Hematopoietic multipotent progenitor cell treated with erythropoietin and hydrocortisone succinate and interleukin-3 and kit ligand, for 8 days (in vitro differentiated cells): ENCODE measurements at places on chromosomes 7 and 10.

GRCh38 chr7:130853503-130854279 lies 119.7 kb upstream of the KLF14 start:
- DNase-seq, result no peak

DNA sequence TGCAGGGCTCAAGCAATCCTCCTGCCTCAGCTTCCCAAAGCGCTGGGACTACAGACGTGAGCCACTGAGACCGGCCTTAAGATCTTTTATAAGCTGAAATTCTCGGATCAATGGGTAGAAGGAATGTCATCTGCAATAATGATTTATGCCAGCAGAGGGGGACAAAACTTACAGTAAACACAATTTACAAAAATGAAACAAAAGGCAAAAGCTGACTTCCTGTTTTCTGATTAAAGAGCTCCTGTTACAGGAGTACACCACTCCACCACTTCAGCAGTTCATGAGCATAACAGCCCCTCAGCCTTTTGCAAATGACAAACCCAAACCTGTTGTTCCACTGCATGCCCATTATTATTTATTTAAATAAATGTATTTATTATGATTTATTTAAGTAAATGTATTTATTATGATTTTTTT lies 88.5 kb upstream of the ATP6V0A4 start:
- peak; percentile 89 for DNase-seq

GRCh38 chr7:111835066-111835465 lies 272.8 kb upstream of the IMMP2L start:
- DNase-seq, result no peak

DNA sequence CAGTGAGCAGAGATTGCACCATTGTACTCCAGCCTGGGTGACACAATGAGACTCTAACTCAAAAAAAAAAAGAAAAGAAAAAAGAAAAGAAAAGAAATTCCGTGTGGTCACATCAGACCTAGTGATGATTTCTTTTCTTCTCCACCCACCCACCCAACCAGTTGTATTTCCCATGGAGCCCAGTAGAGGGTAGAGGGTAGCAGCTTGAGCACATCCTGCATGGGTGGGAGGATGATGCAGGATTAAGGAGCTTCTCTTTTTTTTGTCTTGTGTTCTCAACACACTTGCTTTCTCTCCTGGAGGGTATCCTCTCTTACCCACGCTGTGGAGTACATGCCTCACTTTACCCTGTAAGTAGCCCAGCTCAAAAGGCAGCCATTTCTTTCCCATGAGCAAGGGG lies 118.6 kb upstream of the CARD11 start:
- DNase-seq, result peak; percentile 15

- DNase-seq, result peak; percentile 79
These were observed 694 bp upstream of the WASL start for GRCh38 chr7:123749537-123749857.

DNA sequence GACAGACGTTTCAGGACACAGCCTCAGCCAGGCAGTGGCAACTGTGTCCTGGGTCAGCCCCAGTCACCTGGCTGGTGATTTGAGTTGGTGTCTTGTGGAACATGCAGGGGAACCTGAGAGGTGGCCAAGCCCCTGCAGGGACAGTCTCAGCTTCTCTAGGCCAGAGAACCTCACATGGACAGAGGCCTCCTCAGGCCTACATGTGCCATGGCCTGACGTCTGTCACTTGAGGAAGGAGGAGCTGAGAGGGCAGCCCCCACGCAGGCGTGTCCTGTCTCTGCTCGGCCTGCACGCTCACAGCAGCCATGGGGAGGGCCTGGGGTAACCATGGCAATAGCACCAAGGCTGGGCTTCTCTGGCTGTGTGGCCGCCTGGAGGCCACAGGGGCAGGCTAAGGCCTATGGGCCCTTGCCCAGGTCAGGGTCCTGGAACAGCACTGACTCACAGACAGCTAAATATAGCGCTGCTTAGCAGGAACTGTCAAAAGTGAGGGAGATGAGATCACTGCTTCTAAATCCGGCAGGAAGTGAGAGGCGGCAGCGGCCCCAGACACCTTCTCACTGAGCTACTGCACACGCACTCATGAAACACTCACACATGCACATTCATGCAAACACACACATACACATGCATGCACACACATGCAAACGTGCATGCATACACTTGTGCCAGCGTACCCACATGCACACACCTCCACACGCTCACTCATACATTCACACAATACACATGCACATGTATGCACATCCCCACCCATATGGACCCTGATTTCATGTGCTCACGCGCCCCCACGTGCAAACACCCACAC lies 57.0 kb downstream of the YKT6 start:
- peak; percentile 30 for DNase-seq
